ENCODE measurements at places on chromosomes 11 and 22. TPM values are rescaled to one million over a fixed set of nuclear protein-coding genes. Genes with fewer than 3 reads are reported as not detected.
A peak's percentile ranks its signal among the peaks of the same experiment; 100 is the strongest.

- H3K27me3 ChIP-seq: peaks cover 46% of the 10 kb centered on the region
- peaks cover 9% of the 10 kb centered on the region for H3K4me1 ChIP-seq
- DNase-seq: no peak
These were observed 3.0 kb downstream of the THY1 start for GRCh38 chr11:119419834-119420492.

DNA sequence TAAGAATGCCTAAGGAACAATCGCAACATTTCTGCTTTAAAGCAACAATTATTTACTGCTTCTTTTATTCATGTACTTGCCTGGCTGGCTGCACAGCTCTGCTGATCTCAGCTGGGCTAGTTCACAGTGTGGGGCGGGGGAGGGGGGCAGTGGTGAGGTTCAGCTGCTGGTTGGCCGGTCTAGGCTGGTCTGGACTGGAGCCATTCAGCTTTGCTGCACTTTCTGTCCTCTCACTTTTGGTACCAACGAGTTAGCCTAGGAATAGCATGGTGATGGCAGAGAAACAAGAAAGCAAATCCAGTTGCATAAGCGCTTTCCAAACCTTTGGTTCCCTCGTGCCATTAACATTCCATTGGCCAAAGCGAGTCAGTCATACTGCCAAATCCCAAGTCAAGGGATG is 16.0 kb upstream of the MIF start:
- H3K4me3 ChIP-seq: no peak overlapping the region
- no peaks in the 10 kb centered on the region for H3K4me1 ChIP-seq
- H3K27ac ChIP-seq: no peak overlapping the region
- H3K36me3 ChIP-seq: no peaks in the 10 kb centered on the region

- no peak overlapping the region for H3K4me3 ChIP-seq
- H3K4me1 ChIP-seq: peaks cover 25% of the 10 kb centered on the region
- peaks cover 5% of the 10 kb centered on the region for H3K27me3 ChIP-seq
- no peak overlapping the region for H3K27ac ChIP-seq
- no peak for DNase-seq
These were observed 3.7 kb downstream of the SLC15A3 start for GRCh38 chr11:60948250-60948649.

Gene SCYL1
- total RNA-seq: 76.8 TPM

- peaks cover 23% of the 10 kb centered on the region for H3K4me1 ChIP-seq
- H3K4me3 ChIP-seq: no peak overlapping the region
- H3K27me3 ChIP-seq: no peaks in the 10 kb centered on the region
- DNase-seq: no peak
- no peak overlapping the region for H3K27ac ChIP-seq
These were observed 3.1 kb downstream of the MOB2 start for GRCh38 chr11:1483445-1483961.

DNA sequence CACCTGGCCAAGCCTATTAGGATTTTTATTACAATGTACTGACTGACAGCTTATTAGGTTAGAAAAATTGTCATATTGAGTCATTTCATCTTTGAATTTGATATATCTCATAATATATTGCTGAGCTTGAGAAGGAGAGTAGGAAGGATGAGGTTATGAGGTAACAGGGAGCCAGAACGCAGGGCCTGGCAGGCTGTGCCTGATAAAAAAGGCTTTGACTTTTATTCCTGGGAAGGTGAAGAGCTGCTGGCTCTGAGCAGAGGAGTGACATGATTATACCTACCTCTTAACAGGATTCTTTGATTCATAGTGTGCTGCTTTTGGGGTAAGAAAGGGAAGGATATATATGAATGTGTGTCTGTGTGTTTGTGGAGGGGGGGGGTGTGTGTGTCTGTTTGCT is 70.9 kb downstream of the SFI1 start:
- H3K27me3 ChIP-seq: no peaks in the 10 kb centered on the region
- H3K27ac ChIP-seq: peak overlapping the region; percentile 0
- peaks cover 4% of the 10 kb centered on the region for H3K4me1 ChIP-seq

- no peak overlapping the region for H3K27ac ChIP-seq
- no peaks in the 10 kb centered on the region for H3K36me3 ChIP-seq
- DNase-seq: no peak
- no peak overlapping the region for H3K4me3 ChIP-seq
- H3K4me1 ChIP-seq: no peaks in the 10 kb centered on the region
- no peaks in the 10 kb centered on the region for H3K27me3 ChIP-seq
These were observed 8.6 kb upstream of the MTNR1B start for GRCh38 chr11:92960886-92961285.

GRCh38 chr22:31160328-31160978 is 471 bp downstream of the RNF185 start:
- H3K27ac ChIP-seq: peak overlapping the region; percentile 94
- peak overlapping the region; percentile 94 for H3K4me3 ChIP-seq
- H3K27me3 ChIP-seq: no peaks in the 10 kb centered on the region

Gene PTPRCAP
- total RNA-seq: 114 TPM

Gene TREH
- not detected for total RNA-seq

GRCh38 chr11:65915821-65916251 is 3.0 kb downstream of the C11orf68 start:
- peaks cover 11% of the 10 kb centered on the region for H3K36me3 ChIP-seq
- peaks cover 28% of the 10 kb centered on the region for H3K4me1 ChIP-seq
- no peak overlapping the region for H3K27ac ChIP-seq

DNA sequence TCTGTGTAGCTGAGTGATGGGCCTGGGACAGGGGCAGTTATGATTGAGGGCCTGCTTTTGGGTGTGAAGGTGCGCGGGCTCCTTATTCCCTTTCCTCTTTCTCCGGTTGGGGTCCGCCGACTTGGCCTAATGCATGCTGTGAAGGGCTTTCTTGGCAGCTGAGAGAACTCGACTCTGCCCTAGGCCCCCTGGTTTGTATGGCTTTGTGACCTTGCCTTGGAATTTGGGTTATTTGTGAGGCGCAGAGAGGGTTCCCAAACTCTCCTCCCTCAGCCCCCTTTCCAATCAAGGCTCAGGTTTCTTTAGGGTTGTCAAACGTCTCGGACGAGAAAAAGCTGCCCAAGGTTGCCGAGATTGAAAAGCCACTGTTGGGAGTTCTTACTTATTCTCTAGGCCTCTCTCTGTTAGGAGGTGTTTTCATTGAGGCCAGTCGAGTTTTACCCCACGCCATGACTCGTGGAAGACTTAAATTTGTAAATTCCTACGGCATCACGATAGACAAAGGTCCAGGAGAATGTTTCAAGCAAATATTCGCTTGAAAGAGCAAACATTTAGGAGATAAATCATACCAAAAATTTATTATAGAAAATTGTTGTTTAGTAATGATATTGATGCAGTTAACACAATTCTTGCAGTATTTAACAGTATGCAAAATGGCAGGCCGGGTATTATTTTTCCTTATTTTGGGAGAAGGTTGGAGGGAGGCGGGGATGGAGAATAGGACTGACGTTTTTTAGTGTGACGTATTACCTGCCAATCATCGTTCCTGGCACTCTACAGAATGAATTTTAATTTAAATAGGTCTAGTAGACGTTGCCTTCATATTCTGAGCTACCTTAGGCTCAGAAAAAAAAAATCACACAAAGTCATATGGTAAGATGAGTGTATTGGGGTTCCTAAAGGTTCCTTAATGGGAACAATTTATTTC is 689 bp downstream of the PDHX start:
- no peak for DNase-seq
- peaks cover 12% of the 10 kb centered on the region for H3K36me3 ChIP-seq
- H3K4me1 ChIP-seq: peaks cover 37% of the 10 kb centered on the region
- peak overlapping the region; percentile 89 for H3K27ac ChIP-seq
- no peaks in the 10 kb centered on the region for H3K27me3 ChIP-seq
- H3K4me3 ChIP-seq: peak overlapping the region; percentile 79

DNA sequence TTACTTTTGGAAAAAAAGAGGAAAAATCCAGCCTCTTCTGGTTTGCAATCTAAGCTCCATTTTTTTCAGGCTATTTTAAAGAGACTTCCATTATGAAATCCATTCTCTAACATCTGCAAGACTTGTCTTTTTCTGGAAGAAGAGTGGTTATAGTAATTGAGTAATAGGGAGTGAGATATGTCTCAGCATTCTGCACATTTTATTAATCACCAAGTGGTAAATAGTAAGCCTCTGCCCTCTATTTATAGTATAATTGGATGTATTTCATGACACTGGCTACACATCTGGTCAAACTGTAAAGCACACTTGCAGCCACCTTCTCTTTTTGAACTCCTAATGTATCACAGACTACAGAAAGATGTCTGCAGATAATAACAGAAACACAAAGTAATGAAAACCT is 391.1 kb downstream of the ETS1 start:
- H3K4me3 ChIP-seq: no peak overlapping the region
- H3K27me3 ChIP-seq: no peaks in the 10 kb centered on the region
- no peaks in the 10 kb centered on the region for H3K36me3 ChIP-seq
- no peak overlapping the region for H3K27ac ChIP-seq
- DNase-seq: no peak

Gene VEGFB
- 86.6 TPM for total RNA-seq

DNA sequence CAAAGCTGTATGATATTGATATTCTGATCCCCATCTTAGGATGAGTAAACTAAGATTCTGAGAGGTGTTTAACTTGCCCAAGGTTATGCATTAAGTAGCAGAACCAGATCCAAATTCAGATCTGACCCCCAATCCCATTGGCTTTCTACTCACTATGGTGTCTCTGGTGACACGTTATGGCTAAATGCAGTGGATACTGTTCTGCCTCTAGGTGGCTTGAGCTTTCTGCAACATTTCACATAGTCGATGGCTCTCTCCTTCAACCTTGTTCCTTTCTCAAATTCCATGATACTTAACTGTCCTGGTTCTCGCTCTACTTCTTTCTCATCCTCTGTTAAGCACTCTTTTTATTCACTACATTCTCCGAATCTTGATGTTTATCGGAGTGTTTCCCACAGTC is 9.4 kb downstream of the C11orf97 start:
- no peaks in the 10 kb centered on the region for H3K4me1 ChIP-seq
- H3K36me3 ChIP-seq: no peaks in the 10 kb centered on the region
- DNase-seq: no peak

GRCh38 chr22:44658311-44658953 is 43.6 kb upstream of the PRR5 start:
- H3K27me3 ChIP-seq: no peaks in the 10 kb centered on the region

Gene SERPIND1
- not detected for total RNA-seq

GRCh38 chr11:88655196-88655595 is 317.7 kb upstream of the CTSC start:
- H3K4me1 ChIP-seq: peaks cover 8% of the 10 kb centered on the region
- no peak for DNase-seq
- H3K27me3 ChIP-seq: no peaks in the 10 kb centered on the region
- no peak overlapping the region for H3K4me3 ChIP-seq
- H3K27ac ChIP-seq: no peak overlapping the region

DNA sequence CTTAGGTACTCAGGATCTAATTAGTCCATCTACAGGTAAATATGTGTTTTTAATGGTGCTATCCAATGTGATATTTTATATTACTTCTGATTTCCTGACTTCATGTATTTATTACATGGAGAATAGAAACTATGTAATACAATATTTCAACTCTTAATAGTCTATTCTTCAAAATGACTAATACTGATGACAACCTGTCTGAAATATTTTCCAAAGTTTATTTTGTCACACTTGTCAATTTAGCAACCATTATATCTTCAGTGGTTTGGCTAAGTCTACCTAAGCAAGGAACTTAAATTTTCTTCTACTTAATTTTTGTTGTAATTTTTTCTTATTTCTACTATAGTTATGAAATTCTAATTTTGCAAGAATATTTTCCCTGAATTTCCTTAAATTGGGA is 55.0 kb upstream of the CNTN5 start:
- H3K27me3 ChIP-seq: no peaks in the 10 kb centered on the region
- no peaks in the 10 kb centered on the region for H3K36me3 ChIP-seq
- H3K4me1 ChIP-seq: no peaks in the 10 kb centered on the region
- H3K4me3 ChIP-seq: no peak overlapping the region
- no peak overlapping the region for H3K27ac ChIP-seq
- DNase-seq: no peak

Gene ADORA2A
- 42.9 TPM for total RNA-seq

Gene OR5P2
- not detected for total RNA-seq

Gene NLRP14
- 0.16 TPM for total RNA-seq

DNA sequence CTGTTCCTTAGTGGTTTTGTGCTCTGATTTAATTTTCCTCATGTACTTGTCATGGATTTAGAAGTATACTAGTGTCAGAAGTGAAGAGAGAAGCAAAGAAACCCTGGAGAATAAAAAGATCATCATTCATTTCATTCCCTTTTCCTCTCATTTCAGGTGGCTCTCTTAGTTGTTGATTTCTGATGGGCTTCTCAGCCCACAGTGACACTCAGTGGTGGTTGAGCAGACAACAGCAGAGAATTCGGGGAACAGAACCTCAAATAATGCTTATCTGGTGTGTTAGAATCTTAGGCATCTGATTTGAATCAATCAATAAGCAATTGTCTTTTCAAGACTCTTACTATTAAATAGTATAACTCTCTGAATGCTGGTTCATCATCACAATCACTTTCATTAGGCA is 1289.4 kb downstream of the FAM181B start:
- H3K4me1 ChIP-seq: no peaks in the 10 kb centered on the region
- no peaks in the 10 kb centered on the region for H3K36me3 ChIP-seq
- DNase-seq: no peak
- no peaks in the 10 kb centered on the region for H3K27me3 ChIP-seq

DNA sequence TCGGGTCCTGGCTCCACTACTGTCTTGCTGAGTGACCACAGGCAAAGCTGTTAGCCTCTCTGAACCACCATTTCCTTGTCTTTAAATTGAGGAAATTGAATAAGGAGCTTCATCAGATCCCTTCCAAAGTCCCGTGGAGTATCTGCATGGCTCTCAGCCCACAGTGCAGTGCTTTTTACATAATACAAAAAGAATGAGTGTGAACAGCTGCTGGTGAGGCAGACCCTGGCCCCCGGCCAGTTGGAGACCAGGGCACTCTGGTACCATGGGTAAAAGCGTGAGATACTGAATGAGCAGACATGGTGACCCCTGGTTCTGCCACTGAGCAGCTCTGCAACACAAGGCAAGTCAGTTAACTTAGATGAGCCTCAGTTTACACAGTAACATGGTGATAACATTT is 86.8 kb downstream of the GALNT18 start:
- H3K4me3 ChIP-seq: no peak overlapping the region
- no peaks in the 10 kb centered on the region for H3K27me3 ChIP-seq
- DNase-seq: no peak
- no peaks in the 10 kb centered on the region for H3K36me3 ChIP-seq
- no peak overlapping the region for H3K27ac ChIP-seq

Gene FGF3
- not detected for total RNA-seq

Gene FOLR2
- total RNA-seq: not detected

Gene TRIM6
- 0.32 TPM for total RNA-seq

GRCh38 chr11:114080219-114080618 is 20.7 kb downstream of the ZBTB16 start:
- H3K4me3 ChIP-seq: no peak overlapping the region
- peaks cover 51% of the 10 kb centered on the region for H3K4me1 ChIP-seq
- peak overlapping the region; percentile 55 for H3K27ac ChIP-seq
- H3K36me3 ChIP-seq: no peaks in the 10 kb centered on the region
- no peak for DNase-seq
- H3K27me3 ChIP-seq: peaks cover 10% of the 10 kb centered on the region
